ENCODE measurements at places on chromosomes 7 and 10.

- DNase-seq: no peak
Observed at GRCh38 chr7:134901389-134902020, 84.8 kb upstream of the AGBL3 start.

GRCh38 chr10:31484431-31485135 is 165.6 kb downstream of the ZEB1 start:
- DNase-seq: no peak

DNA sequence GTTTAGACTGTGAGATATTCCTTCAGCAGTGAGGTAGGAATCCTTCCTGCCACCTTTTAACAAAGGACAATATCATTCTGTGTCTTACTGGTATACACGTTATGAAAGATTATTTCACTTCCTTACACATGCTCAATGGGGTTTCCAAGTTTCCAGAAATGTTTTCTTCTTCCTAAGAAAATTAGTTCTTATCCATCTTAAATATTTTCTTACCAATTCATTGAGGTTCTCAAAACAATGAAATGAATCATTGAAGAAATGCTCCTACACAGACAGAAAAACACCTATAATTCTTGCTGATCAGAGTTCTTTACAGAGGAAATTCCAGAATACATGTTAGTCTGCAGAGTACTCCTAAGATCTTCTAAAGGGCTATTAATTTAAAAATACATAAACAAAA is 51.4 kb upstream of the SEC61G start:
- no peak for DNase-seq

DNA sequence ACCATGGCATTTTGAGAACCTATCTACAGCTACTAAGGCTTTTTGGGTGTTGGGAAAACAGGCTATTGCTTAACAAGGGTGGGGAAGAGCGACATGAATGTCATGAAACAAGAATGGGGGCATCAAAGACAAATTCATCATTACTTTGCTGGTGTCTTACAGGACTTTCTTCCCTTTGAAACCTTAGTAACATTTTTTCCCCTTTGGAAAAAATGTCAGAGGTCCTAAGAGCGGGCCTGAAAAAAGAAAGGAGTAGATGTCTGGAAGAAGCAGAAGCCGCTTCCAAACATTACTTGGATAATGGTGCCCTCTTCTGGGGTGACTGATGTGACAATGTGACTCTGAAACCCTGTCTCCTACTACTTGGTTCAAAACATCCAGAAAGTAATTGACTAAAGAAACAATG is 3.8 kb upstream of the DDX50 start:
- DNase-seq: peak; percentile 58

- DNase-seq: no peak
Observed at GRCh38 chr7:36514289-36515243, 124.9 kb downstream of the ANLN start.

DNA sequence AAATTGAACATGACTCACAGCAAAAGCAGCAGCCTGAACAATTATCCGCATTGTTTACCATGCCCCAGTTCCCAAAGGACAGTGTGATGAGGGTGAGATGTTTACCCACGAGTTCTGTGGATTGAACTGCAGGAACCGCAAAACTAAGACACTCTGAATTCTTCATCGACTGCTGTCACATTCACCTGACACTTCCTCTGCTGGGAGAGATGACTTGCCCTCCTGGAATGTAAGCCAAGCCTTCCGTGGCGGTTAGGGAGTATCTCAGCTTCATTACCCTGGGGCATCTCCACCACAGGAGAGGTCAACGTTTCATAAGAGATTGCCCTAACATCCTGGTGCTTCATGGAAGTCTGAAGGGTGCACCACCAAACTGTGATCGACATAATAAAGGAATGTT is 374.6 kb upstream of the ADARB2 start:
- DNase-seq: no peak

DNA sequence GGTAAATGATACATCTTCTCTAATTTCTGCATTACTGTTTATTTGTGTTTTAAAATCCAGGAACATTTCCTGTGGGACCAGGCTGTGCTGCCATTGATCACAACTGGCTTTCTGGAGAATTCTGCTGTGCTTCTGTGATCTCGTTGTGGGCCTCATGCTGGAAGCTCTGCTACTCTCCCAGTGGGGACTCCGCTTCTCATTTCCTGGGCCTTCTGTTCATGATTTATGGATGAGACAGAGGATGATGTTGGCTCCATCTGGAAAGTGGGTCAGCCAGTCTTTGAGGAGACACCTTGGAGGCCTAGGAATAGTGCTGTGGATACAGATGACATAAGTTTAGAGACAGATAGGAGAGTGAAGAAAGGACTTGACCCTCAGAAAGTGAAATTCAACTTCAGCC is 15.2 kb upstream of the GPR158 start:
- DNase-seq: no peak

GRCh38 chr10:86580521-86580891 is 58.9 kb upstream of the WAPL start:
- no peak for DNase-seq

GRCh38 chr7:148336411-148336810 is 254.2 kb upstream of the C7orf33 start:
- DNase-seq: no peak

DNA sequence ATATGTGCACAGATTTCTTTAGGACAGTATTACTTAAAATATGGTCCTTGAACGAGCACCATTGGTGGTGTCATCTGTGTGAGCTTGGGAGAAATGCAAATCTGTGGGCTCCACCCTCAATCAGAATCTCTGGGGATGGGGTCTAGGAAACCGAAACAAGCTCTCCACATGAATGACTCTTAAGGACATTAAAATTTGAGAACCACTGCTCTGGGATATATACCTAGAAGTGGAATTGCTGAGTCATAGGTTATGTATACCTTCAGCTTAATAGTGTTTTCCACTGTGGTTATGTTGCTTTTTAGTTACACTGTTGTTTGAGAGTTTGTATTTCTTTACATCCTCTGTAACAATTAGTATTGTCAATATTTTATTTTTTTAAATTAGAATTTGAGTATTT is 24.0 kb downstream of the ZNRF2 start:
- DNase-seq: no peak

DNA sequence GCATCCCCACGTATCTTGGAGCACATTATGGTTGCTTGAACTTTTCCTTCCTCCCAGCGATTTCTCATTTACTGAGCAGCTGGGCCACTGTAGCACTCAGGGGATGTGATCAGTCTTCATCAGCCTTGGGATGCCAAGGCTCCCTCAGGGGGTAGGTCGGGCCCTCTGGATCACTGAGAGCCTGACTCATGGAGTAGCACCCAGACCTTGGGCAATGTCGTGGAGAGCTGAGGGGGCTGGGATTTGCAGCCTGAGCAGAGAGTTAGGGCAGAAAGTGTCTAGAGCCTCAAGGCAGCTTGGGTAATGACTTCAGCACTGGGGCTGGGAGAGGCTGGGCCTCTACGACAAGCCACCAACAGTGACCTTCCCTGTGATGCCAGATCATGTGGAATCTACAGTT is 86.5 kb upstream of the CXCL12 start:
- DNase-seq: no peak

GRCh38 chr10:48330269-48330668 is 23.8 kb downstream of the MAPK8 start:
- no peak for DNase-seq

DNA sequence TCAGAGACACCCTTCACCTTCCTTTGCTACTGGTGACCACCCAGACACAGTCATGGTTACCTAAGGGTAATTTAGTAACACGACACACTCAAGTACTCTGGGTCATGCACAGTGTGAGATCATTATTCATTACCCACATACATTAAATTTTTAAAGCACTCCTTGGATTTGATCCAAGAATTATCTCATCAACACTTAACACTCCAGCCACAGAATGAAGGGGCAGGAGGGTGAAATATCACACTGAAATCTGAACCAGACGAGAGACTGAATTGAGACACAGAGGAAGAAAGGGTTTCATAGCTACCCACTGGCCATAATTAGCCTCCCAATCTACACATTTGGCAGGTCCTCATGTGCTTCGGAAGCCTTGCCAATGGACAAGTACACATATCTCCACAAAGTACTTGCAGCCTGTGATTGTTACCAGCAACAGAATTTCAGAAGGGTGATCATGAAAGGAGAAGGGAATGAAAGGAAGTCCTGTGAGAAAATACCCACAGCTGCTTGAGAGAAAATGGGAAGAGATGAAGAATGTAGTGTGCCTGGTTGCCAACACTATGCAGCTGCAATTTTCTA is 189.3 kb downstream of the POLR1F start:
- no peak for DNase-seq

GRCh38 chr7:95454438-95455045 is 19.7 kb upstream of the PON2 start:
- DNase-seq: no peak

DNA sequence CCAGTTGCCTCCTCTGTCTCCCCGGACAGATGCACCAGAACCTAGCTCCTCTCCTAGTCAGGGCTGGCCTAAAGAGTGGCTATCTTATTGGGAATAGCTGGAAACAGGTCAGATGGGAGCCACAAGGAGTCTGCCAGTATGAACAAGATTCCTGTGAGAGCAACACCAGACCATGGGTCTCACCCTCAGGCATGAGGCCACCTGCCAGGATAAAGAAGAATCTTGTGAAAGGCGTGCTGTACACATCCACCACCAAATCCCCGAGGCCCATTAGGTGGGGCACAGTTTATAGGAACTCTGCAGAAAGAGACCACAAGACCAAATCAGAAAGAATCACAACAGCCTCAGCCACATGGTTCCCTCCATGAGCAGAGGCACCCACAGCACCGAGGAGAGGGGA is 325.9 kb downstream of the TNS3 start:
- no peak for DNase-seq

GRCh38 chr10:33290321-33291052 is 44.0 kb downstream of the NRP1 start:
- DNase-seq: no peak

DNA sequence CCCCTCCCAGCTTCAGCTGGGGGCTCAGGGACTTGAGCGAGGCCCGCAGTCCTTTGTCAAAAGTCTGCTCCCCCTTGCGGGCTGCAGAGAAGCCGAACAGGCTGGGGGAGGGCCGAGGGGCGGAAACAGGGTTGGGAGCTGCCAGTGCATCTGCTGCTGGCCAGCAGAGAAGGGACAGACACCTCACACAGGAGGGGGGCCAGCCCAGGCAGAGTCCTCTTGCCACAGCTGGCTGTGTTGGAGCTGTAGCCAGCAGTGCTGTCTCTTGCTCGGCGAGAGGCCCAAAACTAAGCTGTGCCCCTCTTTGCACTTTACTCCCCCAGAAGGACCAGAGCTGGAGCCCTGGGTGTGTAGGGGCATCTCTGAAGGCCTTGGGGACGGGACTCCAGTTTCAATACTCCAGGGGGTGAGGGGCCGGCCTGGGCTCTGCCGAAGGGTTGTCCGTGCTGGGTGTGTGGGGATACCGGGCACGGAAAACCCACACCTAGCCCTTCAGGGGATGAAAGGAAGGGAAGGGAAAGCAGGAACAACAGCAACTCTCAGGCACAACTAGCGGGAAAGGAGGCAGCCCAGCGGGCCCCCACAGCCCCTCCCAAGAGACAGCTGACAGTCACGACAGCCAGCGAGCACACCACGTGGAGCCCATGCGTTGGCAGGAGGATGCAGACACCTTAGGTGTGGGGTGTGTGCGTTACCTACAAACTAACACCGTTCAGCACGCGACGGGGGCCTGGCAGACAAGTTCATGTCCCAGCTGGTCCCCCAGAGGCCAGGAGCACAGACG is 17.8 kb downstream of the YKT6 start:
- DNase-seq: no peak

GRCh38 chr7:105581066-105581811 is at the start of gene EFCAB10:
EFCAB10 (minus strand) TSS chr7:105581493; CDS start chr7:105581463, 30 bp downstream.
- peak; percentile 6 for DNase-seq

DNA sequence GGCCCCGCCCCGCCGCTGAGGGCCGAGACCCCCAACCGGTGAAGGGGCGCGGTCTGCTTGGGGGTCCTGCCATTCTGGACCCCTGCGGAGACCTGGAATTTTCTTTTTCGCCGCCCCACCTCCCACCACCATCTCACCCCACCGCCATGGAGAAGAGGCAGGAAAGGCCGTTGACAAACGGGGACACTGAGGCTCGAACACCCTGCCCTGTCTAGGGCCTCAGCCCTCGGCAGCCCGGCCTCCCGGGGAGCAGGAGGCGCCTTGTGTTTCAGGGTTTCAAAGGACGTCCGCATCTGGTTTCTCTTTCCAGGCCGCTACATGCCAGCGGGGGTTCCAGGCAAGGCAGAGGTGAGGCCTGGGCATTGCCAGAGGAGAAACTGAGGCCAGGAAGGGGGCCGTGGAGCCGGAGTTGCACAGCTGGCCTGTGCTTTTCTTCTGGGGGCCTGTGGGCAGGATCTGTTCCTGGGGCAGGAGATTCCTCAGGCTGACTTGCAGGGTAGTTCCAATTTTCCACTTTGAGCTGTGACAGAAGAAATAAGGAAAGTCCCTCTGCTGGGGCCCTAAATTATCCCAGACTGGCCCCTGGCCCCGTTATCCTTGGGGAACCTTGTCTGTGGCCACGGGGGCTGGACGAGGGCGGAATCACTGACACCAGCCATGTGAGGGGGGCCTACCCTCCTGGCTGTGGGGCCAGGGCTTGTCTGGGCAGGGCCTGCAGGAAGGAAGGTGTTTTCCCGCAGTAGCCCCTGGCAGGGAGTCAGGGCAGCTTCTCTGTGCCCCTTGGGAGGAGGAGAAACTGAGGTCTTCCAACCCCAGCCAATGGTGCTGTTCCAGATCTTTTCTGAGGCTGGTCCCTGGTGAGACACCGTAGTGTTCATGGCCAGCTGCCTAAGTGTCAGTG is 900 bp upstream of the MICALL2 start:
- DNase-seq: peak; percentile 33

GRCh38 chr7:108062250-108063014 is 59.5 kb upstream of the LAMB1 start:
- no peak for DNase-seq

- DNase-seq: no peak
Observed at GRCh38 chr10:92173996-92174395, 116.9 kb downstream of the CPEB3 start.

DNA sequence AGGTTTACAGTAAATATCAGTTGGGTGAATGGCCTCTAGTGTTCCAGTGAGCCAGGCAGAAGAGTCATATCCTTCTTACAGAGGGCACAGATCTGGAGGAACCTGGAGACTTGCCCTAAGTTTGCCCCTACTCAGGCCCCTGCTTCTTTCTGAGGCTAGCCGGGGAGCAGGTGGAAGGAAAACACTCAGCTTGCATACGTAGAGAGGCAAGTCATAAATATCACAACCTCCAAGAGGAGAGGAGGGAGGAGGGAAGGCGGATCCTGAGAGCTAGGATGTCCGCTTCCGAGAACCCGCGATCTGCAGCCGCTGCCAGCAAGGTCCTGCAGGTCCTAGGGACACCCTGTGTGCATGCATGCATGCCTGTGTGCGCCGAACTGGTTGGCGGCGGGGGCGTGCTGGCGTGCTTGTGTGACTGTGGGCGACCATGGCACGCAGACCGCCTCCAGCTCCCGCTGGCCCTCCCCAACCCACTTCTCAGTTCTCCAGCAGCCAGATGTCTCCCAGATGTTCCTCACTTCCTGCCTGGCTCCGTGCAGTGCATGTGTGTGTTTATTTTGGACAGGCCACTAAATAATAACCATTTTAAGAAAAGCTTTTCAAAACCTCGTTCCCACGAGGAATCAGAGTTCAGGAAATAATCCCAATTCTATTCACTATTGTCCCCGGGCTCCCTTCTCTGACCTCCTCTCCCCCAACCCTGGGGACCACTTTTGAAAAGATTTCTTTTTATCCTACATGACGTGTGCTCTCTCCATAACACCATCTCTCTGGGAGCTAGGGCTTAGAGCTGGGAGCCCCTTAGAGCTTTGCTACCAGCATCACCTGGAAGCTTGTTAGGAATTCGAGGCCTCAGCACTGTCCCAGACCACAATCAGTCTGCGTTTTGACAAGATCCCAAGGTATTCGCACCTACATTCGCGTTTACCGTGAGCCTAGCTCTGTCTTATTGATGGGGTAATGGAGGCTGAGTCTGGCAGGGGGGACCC is 32.4 kb downstream of the UNC5B start:
- no peak for DNase-seq
